ENCODE measurements at places on chromosomes 16 and 17.

GRCh38 chr16:82011199-82011641 is at the start of gene SDR42E1:
SDR42E1 (minus strand) TSS chr16:82011470; CDS start chr16:82000858, 10,612 bp downstream.
- no peak within 1 kb of the TSS for H3K27ac ChIP-seq
- H3K36me3 ChIP-seq = no peaks in the 10 kb centered on the region
- H3K4me3 ChIP-seq = peak within 1 kb of the TSS; percentile 53
- peaks cover 6% of the 10 kb centered on the region for H3K27me3 ChIP-seq
- DNase-seq = no peak

GRCh38 chr16:72809446-72809845 is 238.5 kb downstream of the ZFHX3 start:
- H3K4me3 ChIP-seq = no peak overlapping the region
- peaks cover 46% of the 10 kb centered on the region for H3K36me3 ChIP-seq
- no peak for DNase-seq
- no peaks in the 10 kb centered on the region for H3K4me1 ChIP-seq

GRCh38 chr17:12592941-12593340 is 72.7 kb upstream of the MYOCD start:
- H3K27me3 ChIP-seq = no peaks in the 10 kb centered on the region
- no peaks in the 10 kb centered on the region for H3K36me3 ChIP-seq
- peak overlapping the region; percentile 40 for H3K27ac ChIP-seq
- DNase-seq = no peak
- no peak overlapping the region for H3K4me3 ChIP-seq

DNA sequence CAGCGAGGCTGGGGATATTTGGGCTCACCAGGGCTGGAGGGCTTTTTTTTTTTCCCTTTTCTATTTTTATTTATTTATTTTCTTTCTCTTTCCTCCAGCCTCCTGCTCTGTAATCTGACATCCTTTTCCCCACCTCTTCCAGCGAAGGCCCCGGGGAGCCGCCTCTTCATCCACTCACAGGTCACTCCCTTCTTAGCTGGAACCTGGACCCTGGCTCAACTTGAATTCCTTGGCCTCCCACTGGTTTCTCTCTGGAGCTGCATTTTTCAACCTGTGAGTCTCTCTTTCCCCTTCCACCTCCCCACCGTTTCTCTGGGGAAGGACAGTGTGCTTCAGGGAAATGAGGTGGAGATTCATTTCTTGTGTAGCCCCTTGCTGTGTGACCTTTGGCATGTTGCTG is 82.0 kb downstream of the MRM1 start:
- no peaks in the 10 kb centered on the region for H3K4me1 ChIP-seq
- H3K36me3 ChIP-seq = no peaks in the 10 kb centered on the region
- H3K4me3 ChIP-seq = no peak overlapping the region
- DNase-seq = no peak

DNA sequence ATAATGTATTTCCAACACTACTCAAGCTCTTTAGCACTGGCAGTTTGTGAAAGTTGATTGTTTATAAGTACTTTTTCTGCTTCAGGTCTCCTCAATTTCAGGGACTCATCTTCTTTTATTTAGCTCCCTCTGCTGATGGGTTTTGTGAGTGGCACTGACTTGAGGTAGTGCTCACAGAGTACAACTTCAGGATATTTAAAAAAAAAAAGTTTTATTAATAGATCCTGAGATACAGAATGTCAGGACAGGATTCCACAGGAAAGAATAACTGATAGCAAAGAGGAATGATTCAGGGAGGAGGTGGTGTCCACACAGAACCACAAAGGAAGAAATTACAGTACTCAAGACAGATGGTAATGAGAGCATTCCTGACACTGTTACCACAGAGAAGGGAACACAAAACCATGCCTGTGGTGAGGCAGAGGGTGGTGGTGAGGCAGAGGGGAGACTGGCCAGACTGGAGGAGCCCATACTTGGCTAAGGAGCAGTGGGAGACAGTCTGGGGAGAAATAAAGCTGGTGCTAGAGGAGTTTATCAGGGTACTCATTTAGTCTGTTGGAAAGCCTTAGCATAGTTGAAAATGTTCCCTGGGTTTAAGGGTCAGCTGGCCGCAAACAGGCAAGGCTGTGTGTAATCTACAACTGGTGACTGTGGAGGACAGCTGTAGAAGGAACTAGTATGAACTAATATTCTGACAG is 63.7 kb downstream of the SPAG9 start:
- H3K4me3 ChIP-seq = no peak overlapping the region
- H3K27ac ChIP-seq = peak overlapping the region; percentile 51
- H3K4me1 ChIP-seq = peaks cover 31% of the 10 kb centered on the region
- H3K27me3 ChIP-seq = no peaks in the 10 kb centered on the region

GRCh38 chr16:23781176-23781575 is 26.4 kb downstream of the CHP2 start:
- H3K36me3 ChIP-seq = no peaks in the 10 kb centered on the region
- no peak overlapping the region for H3K4me3 ChIP-seq
- no peaks in the 10 kb centered on the region for H3K4me1 ChIP-seq
- peaks cover 7% of the 10 kb centered on the region for H3K27me3 ChIP-seq

- no peaks in the 10 kb centered on the region for H3K4me1 ChIP-seq
- DNase-seq = no peak
- H3K27me3 ChIP-seq = peaks cover 11% of the 10 kb centered on the region
- H3K36me3 ChIP-seq = no peaks in the 10 kb centered on the region
- H3K4me3 ChIP-seq = no peak overlapping the region
- H3K27ac ChIP-seq = no peak overlapping the region
Observed at GRCh38 chr16:4580250-4580649, 24.1 kb downstream of the C16orf96 start.

DNA sequence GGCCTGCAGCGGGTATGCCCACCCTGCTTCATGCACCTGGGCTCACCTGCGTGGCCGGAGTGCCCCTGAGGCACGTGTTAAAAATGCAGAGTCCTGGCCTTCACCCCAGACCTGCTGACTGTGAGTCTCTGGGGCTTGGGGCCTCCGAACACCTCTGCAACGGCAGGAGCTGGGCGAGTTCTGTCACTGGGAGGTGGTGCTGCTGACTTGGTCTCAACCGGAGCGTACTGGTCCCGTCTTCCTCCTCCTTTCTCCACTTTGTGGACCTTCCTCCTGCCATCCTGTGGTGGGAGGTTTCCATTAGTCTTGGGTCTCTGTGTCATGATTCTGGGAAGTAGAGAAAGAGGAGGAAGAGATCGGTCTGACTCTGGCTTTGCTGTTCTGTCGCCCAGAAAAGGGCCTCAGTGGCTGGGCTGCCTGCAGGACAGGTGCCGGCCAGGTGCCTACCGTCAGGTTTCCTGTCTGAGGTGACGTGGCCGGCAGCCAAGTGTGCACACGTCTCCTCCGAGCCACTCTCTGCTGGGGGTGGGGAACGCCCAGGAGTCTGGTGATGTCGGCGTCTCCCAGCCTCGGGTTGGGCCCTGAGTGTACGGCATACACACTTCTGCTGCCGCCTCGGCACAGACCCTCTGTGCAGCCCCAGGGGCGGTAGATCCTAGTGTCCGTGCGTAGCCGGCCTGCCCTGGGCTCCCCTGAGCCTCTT is 6.9 kb downstream of the TSC2 start:
- no peak overlapping the region for H3K4me3 ChIP-seq
- no peak for DNase-seq
- no peaks in the 10 kb centered on the region for H3K4me1 ChIP-seq
- H3K27ac ChIP-seq = no peak overlapping the region
- peaks cover 36% of the 10 kb centered on the region for H3K36me3 ChIP-seq

DNA sequence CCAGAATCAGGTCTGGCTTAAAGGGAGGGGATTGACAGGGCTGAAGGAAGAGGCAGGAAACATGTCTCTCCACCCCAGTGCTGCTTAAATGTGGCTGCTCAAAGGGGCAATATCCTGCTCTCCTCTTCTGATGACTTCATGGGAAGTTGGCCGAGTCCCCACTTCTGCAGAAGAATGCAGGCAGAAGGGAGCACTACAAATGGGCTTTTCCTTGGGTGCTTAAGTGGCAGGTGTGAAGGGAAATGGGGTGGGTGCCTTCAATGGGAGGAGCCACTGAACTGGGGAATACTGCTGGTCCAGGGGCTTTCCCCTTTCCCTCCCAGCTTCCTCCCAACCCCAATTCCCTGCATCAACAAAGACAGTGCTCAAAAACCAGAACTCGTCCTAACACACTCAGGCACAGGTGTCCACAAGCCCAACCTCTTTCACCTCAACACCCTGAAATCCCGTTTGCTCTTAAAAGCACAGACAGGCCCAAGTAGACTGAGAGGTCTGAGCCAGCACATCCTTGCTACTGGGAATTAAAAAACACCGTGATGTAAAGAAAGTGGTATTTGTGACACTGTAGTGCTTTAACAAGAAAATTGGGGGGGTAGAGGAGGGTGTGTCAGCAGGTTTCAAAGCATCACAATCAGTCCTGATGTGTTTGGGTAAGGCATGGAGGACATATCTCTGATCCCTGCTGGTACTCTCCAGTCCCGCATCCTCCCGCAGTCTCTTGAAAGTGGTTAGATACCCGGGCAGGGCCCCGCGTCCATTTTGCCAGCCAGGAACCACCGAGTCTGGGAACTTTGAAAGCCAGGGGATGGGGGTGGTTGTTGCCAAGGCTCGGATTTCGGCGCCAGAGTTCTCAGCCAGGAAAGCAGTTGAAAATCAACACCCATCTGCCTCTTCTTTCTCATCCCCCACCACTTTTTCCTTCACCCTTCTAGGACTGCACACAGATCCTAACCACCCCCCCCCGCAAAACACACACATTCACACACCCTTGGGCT is 1.6 kb downstream of the CA10 start:
- no peaks in the 10 kb centered on the region for H3K27me3 ChIP-seq
- no peaks in the 10 kb centered on the region for H3K4me1 ChIP-seq
- H3K27ac ChIP-seq = no peak overlapping the region
- no peaks in the 10 kb centered on the region for H3K36me3 ChIP-seq

DNA sequence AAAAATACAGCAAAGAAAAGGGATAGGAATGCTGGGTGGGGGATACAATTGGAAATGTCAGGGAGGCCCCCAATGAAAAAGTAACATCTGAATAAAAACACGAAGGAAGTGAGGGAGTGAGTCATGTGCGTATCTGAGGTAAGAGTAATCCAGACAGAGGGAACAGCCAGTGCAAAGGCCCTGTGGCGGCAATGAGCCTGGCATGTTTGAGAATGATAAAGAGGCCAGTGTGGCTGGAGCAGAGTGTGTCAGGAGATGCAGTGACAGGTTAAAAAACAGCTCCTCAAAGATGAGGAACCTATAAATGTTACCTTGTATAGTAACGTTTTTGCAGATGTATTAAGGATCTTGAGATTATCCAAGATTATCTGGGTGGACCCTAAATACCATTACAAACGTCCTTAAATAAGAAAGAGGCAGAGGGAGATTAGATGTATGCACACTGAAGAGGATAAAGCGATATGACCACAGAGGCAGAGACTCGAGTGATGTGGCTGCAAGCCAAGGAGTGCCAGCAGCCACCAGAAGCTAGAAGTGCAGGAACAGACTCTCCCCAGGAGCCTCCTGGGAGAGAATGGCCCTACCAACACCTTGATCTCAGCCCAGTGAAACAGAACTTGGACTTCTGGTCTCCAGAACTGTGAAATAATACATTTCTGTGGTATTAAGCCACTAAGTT is 17.8 kb upstream of the SLC35B1 start:
- H3K4me3 ChIP-seq = no peak overlapping the region
- peaks cover 14% of the 10 kb centered on the region for H3K36me3 ChIP-seq
- H3K27me3 ChIP-seq = no peaks in the 10 kb centered on the region
- DNase-seq = no peak
- H3K4me1 ChIP-seq = peaks cover 53% of the 10 kb centered on the region

GRCh38 chr16:64459821-64460220 is 662.0 kb downstream of the CDH11 start:
- no peak overlapping the region for H3K4me3 ChIP-seq
- H3K27ac ChIP-seq = no peak overlapping the region
- no peaks in the 10 kb centered on the region for H3K27me3 ChIP-seq
- no peaks in the 10 kb centered on the region for H3K36me3 ChIP-seq
- no peaks in the 10 kb centered on the region for H3K4me1 ChIP-seq

GRCh38 chr16:27199736-27200135 is 3.6 kb upstream of the KDM8 start:
- DNase-seq = no peak
- H3K4me3 ChIP-seq = no peak overlapping the region
- no peaks in the 10 kb centered on the region for H3K27me3 ChIP-seq
- no peak overlapping the region for H3K27ac ChIP-seq

DNA sequence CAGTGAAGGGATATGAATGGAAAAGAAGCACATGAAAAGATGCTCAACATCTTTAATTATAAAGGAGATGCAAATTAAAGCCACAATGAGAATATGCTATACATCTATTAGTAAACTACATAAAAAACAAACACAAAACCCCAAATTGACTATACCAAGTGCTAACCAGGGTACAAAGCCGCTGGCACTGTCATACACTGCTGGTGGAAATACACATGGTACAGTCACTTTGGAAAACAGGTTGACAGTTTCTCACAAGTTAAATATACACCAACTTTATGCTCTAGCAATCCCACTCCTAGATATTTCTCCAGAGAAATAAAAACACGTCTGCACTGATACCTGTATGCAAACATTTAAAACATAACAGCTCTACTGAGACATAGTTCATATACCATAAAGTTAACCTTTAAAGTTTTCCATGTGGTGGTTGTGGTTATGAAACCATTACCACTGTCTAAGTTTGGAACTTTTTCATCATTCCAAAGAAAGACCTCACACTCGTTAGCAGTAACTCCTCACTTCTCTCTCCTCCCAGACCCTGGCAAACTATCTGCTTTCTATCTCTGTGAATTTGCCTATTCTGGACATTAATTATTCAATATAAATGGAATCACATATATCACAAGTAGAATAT is 42.7 kb downstream of the ADGRG5 start:
- no peaks in the 10 kb centered on the region for H3K4me1 ChIP-seq
- no peak for DNase-seq
- no peaks in the 10 kb centered on the region for H3K36me3 ChIP-seq
- no peak overlapping the region for H3K27ac ChIP-seq

DNA sequence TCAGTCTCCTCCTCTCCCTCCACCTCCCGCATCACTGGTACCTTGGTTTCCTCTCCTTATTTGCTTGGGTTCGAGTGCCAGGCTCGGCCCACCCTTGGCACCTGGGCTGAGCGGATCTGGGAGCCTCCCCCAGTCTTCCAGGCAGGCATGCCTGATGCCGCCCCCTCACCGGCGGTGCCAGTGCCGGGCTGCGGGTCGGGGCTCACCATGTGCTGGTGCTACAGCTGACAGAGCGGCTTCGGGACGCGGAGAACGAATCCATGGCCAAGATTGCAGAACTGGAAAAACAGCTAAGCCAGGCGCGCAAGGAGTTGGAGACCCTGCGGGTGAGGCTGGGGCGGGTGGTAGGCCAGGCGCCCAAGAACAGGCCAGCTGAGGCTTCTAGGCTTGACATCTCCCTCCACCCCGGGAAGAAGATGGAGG is 19.2 kb downstream of the FMNL1 start:
- peaks cover 14% of the 10 kb centered on the region for H3K36me3 ChIP-seq
- DNase-seq = no peak
- no peaks in the 10 kb centered on the region for H3K27me3 ChIP-seq
- H3K4me1 ChIP-seq = peaks cover 13% of the 10 kb centered on the region
- no peak overlapping the region for H3K27ac ChIP-seq
